ENCODE measurements at places on chromosomes 2 and 18.

GRCh38 chr2:126894082-126894481, 4.6 kb upstream of the TEX51 start:
- DNase-seq: no peak

DNA sequence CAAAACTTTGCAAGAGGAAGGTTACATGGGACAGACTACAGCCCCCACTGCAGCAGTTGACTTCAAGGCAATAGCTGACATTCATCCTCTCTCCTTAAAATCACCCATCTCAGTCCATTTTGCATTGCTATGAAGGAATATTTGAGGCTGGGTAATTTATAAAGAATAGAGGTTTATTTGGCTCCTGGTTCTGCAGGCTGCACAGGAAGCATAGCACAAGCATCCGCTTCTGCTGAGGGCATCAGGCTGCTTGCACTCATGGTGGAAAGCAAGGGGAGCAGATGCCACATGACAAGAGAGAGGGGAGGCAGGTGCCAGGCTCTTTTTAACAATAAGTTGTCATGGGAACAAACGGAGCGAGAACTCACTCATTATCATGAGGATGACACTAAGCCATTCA, 646.0 kb downstream of the ZEB2 start:
- DNase-seq: no peak

DNA sequence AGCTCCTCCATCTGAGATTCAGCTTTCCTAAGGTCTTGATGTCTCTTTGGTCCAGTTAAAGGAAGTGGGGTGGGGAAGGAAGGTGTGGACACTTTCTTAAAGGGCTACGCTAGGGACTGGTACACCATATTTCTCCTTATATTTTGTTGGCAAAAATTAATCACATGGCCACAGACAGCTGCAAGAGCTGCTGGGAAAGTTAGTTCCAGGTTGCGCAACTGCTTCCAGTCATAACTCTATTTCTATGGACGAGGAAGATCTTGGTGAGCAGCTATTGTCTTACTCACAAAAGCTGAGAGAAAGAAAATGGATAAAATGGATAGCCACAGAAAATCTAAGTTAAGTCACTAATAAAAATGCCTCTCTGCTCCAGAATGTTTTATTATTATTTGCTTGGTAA, 60.7 kb upstream of the PPM1B start:
- no peak for DNase-seq

DNA sequence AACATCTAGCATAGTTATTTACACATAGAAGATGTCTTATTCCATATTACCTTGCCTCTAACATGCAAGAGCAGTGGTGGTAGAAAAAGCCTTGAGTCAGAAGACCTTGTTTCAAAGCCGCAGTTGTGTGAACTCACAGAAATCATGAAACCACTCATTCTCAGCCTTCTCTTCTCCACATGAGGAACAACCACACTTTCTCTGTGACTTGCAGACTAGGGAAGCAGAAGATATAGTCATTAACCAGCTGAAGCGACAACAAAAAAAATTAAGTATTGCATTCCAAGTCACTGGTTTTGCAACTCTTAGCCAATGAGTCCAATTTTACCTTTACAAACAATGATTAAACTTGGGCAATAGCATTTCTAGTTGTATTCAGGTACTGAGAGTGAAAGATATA, 19.0 kb downstream of the TWSG1 start:
- DNase-seq: no peak

DNA sequence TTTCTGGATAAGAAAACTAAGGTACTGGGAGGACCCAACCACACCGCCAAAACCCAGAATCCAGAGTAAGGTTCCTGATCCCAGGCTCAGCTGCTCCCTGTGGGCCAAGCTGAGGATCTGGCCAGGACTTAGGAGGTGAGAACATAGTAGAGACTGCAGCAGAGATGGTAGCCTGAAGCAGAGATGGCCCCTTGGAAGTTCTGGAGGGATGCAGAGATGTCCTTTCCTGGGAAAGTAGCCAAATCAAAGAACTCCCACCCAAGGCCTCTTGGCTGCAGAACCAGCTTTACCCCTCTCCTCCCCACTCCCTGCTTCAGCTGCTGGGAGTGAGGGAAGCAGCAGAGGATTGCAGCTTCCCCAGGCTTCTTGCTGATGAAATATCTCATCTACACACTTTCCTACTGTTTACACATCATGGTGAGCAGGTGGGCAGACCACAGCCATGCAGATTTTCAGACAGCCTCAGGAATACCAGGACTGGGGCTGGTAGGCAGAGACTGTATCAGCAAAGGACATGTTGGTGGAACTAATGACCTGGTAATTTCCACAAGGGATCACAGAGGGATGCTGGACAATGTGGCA, 32.7 kb downstream of the TMEM17 start:
- no peak for DNase-seq

DNA sequence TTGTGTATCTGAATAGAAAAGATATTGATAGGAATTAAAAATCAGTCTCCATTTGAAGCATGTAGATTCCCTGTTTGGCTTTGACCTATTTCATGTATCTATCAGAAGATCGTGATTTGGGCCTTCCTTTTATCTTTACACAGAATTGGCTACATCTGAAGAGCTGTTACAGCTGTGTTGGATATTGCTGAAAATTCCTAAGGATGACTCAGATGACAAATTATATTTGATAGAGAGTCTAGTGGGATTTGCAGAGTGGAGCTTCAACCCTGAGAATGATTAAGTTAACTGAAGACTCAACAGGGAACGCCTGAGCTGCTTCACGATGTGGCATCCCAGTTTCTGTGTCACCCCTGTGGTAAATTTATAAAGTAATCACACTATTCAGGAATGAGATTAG, 4.9 kb upstream of the COL3A1 start:
- no peak for DNase-seq

DNA sequence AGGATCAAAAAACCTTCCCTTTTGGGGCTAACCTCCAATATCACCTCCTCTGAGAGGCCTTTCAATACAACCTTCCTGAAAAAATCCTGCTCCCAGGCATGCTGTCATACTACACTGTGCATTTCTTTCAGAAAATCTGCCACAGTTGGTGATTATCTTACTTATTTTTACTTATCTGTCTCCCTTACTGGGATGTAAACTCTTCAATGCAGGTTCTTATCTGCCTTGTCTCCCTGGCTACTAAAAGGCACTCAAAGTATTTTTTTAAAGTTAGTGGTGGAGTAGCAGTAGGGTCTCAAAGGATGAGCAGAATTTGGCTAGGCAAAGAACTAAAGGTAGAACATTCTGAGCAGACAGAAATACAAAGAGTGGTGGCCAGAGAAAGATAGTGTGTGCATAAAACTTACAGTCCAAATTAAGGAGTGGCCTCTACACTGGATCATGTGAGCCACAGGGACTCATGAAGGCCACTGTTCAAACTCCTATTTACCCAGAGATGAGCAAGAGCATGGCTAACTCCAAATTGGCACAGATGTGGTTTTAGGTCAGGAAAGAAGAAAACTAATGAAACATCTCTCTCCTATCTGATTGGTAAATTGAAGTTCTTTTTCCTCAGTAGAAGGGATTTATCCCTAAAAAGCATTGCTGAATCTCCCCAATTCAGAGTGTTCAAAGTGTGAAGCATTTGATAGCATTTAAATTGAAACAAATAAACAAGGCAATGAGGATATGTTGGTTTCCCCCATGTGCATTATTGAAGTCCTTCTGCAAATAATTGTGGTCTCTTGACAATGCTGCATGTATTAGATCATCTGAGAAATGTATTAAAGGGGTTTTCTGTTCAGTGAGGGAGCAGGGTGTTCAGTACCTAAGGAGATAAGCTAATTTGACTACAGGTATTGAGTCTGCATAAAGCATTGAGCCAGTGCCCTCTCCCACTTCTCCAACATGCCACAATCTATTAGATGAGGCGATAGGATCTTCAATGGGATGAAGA, 285.5 kb downstream of the MREG start:
- no peak for DNase-seq

DNA sequence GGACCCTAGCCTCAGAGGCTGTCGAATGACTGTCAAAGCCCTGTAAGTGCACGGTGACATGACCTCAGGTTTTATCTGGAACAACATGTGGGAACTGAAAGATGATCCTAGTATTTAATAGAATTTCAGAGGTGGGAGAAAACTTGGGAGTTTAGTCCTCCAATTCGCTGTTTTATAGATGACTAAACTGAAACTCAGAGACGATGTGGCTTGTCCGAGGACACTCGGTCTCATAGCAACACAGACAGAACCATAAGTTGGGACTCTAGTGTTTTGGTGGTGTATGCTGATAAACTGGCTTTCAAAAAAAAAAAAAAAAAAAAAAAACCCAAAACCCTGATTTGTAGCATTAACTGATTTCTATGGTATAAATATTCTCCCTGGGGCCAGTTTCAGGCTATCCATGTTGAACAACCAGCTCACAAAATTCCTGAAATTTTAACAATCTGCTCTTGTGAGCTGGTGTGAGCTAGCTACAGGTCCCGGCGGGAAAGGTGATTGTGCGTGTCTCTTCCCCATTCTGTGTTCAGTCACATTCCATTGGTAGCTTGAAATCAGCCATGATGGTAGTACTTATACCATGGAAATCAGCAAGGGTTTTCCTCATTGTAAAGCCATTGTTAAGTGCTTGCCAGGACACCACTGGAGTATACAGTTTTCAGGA, 195.5 kb upstream of the EPAS1 start:
- DNase-seq: no peak

- no peak for DNase-seq
Observed at GRCh38 chr2:211837706-211838105, 700.9 kb downstream of the ERBB4 start.

DNA sequence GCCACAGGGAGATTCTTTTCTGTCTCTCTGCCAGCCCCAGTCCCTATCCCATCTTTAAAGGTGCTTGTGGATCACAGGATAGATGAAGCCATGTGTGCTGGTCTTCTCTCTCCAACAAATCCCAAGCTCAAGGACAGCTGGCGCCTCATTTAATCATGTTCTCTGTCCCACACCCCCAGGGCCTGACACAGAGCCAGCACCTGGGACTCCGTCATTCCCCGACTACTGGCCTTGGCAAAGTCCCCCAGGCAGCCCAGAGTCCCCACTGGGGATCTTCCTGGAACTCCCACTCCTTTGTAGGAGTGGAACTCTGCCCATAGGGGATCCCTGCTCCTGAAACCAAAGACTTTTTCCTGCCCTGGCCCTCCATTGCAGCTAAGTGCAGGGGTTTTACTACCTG, 60.8 kb downstream of the MTHFD2 start:
- DNase-seq: no peak

DNA sequence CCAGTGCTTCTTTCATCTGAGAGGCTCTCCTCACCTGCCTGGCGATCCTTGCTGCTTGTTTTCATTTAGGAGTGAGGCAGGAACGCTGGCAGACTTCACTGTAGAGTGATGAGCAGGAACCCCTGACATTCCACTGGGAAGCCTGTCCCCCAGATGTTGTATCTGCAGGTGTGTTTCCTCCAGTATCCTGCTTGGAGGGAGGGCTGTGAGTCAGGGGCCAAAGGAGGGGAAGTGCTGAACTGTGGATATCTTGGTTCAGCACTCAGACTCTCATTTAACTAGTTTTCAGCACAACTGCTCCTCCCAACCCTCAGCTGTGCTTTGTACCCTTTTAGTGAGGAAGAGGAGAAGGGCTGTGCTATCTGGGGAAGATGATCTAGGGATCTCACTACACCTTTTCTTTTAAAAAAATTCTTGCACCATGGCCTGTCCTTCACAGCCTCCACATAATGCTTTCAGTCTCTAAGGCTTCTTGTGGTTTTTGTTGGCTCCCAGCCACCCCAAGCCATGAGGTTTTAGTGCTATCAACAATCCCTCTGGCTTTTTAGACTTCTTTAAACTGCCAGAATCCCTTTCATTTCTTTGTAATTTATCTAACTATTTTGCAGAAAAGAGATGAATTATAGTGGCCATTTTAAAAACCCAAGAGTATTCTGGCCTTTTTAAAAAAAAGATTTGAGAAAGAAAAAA, 11.2 kb downstream of the ANKAR start:
- DNase-seq: no peak

GRCh38 chr2:147792966-147793617, 51.7 kb upstream of the ACVR2A start:
- DNase-seq: no peak

GRCh38 chr18:76126327-76126726, 368.7 kb downstream of the ZNF516 start:
- DNase-seq: peak; percentile 12

DNA sequence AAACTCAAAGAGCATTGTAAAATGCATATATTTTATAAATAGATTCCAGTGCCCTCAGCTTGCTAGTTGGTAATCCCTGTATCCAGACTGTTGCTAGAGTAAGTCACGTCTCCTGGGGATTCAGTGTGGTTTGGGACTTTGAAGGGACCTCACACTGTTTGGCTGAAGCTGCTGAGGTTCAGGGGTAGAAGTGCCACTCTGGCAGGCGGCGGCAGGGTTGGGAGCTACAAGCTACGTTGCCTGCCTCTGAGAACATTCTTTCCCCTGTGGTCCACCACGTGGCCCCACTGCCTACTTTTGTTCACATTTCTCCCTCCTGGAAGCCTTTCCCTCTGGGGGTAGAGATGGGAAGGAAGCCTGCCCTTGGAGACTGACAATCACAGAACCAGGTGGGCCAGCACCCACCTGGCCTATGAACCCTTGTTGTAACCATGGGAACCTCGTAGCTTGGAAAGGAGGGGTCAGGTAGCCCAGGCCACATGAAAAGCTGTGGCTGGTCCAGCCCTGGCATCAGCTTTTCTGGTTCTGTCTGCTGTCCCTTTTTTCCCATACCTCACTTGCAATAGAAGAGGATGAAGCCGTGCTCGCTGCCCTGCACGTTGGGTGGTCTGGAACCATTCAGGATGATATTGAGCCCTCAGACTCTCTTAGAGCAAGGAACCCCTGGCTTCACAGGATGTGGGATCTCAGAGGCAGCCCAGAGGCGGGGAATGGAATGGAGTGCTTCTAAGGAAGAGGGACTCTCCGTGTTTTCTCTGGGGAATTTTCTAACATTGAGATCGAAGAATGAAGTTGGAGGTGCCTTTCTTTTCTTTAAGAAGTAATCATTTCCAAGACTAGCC, 2.9 kb downstream of the RNF144A start:
- no peak for DNase-seq

All from NCI-H748 treated with DMSO at 0.1 percent for 48 hours (cell line).